ENCODE measurements at places on chromosomes 1 and 21.

DNA sequence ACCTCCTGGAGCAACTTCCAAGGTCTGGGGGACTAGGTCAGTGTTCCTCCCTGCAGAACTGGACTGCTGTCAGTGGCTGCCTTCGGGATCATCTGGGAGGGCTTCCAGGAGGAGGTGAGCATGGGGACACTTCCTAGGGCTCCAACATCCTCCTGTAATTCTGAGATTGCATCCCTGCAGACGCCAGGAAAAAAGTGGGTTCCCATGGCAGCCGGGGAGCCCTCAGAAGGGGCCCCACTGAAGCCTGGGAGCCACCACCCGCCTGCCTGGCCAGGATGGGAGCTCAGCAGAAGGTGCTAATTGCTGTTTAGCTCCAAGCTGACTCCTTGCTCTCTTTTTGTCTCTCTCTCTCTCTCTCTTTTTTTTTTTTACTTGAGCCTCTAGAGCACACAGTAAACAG is 16.1 kb upstream of the ARF1 start:
- no peak for DNase-seq

GRCh38 chr1:150875197-150876118 is 941 bp downstream of the ARNT start:
- no peak for DNase-seq

GRCh38 chr1:239616673-239617072 is 230.3 kb downstream of the CHRM3 start:
- DNase-seq: no peak

GRCh38 chr21:34526241-34526617 is 14.2 kb upstream of the KCNE1 start:
- no peak for DNase-seq

DNA sequence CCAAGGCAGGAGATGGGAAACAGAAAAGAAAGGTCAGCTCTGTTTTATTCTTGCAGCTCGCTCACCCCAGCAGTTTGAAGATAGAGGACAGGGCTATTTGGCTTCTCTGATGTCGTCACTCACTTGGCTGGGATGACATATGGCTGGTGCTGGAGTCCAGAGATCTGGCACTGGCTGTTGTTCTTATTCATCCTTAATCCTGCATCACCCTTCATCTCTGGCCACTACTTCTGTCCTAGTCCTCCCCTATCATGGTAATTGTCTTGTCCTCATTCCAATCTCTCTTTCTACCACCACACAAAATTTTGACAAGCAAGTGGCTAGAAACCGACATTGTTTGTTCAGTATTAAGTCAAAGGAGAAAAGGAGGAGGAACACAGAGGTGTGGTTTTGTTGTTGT is 103.8 kb upstream of the PDE4B start:
- no peak for DNase-seq

- DNase-seq: no peak
Observed at GRCh38 chr1:203227371-203228083, 1.9 kb downstream of the CHIT1 start.

- DNase-seq: no peak
Observed at GRCh38 chr1:192632641-192633532, 3.1 kb upstream of the RGS13 start.

DNA sequence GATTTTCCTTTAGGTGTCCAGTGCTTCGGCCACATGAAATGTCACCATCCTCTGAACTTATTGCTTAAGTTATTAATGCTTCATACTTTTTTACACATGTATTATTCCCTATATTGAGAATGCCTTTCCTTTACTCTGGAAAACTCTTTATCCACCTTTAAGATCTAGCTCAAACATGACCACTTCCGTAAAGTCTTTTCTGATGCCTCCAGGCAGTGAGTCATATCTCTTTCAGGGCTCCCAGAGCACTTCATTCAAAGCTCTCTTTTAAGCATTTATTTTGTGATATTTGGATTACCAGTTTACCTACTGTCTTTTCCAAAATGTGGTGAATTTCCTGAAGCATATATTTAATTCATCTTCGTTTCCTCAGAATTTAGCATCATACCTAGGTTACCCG is 178.9 kb downstream of the HS2ST1 start:
- no peak for DNase-seq

DNA sequence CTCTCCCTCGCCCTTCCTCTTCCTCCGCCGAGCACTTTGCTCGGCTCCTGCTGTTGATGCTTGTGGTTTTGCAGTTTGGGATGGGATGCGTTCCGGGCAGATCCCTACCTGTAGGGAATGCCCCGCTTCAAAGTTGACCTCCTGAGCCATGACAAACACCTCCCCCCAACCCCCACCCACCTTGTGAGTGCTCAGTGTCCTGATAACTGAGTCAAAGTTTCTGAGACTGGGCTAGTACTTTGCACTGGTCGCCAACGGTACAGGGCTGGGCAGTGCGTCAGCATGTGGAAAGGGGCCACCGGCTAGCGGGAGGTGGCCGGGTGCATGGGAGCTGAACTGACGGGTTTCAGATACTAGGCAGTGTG is 771 bp downstream of the RABGAP1L start:
- no peak for DNase-seq

DNA sequence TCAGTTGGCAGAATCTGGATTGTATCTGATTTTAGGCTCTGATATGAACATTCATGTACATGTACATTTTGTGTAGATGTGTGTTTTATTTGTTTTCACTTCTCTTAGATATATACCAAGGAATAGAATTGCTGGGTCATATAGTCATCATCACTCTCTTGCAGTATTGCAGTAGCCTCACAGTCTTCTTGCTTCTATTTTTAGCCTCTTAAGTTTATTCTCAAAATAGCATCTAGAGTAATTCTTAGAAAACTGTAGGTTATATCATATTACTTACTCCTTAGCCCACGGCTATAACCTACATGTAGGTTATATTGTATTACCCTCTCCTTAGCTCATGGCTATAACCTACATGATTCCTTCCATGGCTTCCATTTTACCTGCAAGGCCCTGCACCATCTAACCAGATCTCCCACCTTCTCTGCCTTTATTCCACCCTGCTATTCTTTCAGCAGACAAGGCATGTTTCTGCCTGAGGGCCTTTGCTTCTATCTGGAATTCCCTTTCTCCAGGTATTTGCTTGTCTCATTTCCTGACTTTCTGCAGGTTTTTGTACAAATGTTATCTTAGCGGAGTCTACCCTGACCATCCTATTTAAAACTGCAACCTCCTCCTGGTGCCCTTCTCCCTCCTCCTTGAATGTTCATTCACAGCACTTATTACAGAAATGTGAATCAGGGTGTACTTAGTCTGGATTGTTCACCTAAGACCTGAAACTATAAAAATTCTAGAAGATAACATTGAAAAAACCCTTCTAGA is 109.0 kb upstream of the ETV3 start:
- DNase-seq: no peak
